Stomach (tissue), 19 donors: ENCODE measurements at places on chromosomes 3 and 15. TPM values are rescaled to one million over a fixed set of nuclear protein-coding genes. Genes with fewer than 3 reads are reported as not detected.

The POLQ gene
- 0.19 TPM for polyA plus RNA-seq

The KNSTRN gene
- polyA plus RNA-seq: 13.9 TPM

The NTRK3 gene
- polyA plus RNA-seq: 0.25 TPM

The CFAP100 gene
- polyA plus RNA-seq: not detected

The RSRC1 gene
- polyA plus RNA-seq: 10.4 TPM

The LPP gene
- 8.9 TPM for polyA plus RNA-seq

The SEC22A gene
- polyA plus RNA-seq: 7.0 TPM

The GP9 gene
- not detected for polyA plus RNA-seq

The ECE2 gene
- polyA plus RNA-seq: not detected

The TFRC gene
- polyA plus RNA-seq: 5.5 TPM

The GOLGA6L10 gene
- 4.4 TPM for polyA plus RNA-seq

The FRMD5 gene
- polyA plus RNA-seq: 3.1 TPM

The ACKR2 gene
- 0.30 TPM for polyA plus RNA-seq

The CPLX3 gene
- polyA plus RNA-seq: 0.61 TPM

The CMTM7 gene
- 5.7 TPM for polyA plus RNA-seq

The AMT gene
- polyA plus RNA-seq: 6.9 TPM

The IFT57 gene
- polyA plus RNA-seq: 15.6 TPM

The ZKSCAN7 gene
- 0.81 TPM for polyA plus RNA-seq

The RASL12 gene
- 7.0 TPM for polyA plus RNA-seq

The CPA3 gene
- 1.1 TPM for polyA plus RNA-seq

The HDC gene
- polyA plus RNA-seq: 4.4 TPM

The CYP1A2 gene
- polyA plus RNA-seq: not detected

The GPR156 gene
- not detected for polyA plus RNA-seq

The COMMD4 gene
- 130 TPM for polyA plus RNA-seq

The GUCA1C gene
- polyA plus RNA-seq: 4.7 TPM

The KNL1 gene
- 1.8 TPM for polyA plus RNA-seq
